Inflammatory macrophage treated with lipopolysaccharide for 4 hours (primary cell): ENCODE measurements at places on chromosomes 16 and 17.

DNA sequence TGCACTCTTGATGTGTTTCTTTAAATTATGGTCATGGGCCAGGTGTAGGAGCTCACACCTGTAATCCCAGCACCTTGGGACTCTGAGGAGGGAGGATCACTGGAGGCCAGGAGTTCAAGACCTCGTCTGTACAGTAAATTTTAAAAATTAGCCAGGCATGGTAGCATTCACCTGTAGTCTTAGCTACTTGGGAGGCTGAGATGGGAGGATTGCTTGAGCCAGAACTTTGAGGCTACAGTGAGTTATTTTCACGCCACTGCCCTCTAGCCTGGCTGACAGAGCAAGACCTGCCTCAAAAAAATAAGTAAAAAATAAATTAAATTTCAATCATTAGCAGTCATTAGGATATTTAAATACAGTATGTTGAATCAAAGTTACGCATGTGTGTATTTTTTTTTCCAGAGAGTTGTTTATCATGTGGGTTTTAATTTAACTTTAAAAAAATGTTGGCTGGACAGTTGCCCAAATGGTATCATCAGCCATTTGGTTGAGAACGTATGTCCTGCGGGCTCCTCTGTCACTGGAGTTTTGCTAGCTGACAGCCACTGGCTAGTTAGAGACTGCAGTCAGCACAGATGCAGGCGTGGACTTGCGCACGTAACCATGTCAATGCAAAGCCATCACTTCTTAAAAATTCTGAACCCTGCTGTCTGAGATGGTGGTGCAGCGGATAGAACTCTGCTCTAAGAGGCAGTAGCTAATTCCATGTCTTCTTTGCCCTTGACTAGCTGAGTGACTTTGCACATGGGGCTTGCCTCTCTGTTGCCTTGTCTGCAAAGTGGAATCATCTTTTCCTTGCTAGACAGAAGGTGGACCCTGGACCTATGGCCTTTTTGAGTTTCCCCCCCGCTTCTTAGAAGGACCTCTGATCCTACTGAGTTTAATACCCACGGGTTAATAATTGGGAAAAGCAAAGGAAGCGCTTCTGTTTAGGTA is 40.0 kb downstream of the MAPT start:
- DNase-seq = no peak

DNA sequence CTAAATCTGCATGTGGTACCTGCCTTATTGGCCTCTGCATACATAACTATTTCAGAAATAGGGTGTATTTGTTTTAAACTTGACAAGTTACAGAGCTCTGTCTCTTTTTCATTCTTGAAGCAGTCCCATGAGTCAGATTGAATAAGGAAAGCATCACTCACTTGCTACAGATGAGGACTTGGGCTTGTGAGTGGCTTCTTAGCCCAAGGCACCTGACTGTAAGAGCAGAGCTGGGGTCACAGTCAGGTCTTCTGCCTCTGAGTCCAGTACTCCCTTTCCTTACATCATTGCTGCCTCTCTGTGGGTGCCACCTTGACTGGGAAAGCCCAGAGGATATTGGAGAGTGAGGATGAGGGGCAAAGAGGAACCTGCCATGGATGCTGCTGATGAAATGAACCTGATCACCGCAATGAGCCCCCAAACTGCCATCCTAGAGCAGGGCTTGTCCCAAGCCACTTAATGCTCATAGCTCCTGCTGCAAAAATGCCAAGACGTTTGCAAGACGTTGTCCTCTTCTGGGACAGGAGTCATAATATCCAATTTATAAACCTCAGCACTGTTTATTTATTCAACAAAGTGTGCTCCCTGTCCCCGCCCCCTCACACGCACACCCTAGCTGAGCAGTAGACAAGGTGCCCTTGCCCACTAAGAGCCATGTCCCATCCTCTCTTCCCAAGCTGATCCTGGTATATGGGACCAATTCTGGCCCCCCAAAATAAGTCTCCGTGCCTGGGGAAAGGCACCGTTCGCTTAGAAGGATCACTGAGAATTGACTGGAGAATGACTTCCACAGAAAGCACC is 74.1 kb downstream of the CCDC182 start:
- DNase-seq = no peak

GRCh38 chr17:82636626-82637598 is 11.3 kb downstream of the WDR45B start:
- no peak for DNase-seq

DNA sequence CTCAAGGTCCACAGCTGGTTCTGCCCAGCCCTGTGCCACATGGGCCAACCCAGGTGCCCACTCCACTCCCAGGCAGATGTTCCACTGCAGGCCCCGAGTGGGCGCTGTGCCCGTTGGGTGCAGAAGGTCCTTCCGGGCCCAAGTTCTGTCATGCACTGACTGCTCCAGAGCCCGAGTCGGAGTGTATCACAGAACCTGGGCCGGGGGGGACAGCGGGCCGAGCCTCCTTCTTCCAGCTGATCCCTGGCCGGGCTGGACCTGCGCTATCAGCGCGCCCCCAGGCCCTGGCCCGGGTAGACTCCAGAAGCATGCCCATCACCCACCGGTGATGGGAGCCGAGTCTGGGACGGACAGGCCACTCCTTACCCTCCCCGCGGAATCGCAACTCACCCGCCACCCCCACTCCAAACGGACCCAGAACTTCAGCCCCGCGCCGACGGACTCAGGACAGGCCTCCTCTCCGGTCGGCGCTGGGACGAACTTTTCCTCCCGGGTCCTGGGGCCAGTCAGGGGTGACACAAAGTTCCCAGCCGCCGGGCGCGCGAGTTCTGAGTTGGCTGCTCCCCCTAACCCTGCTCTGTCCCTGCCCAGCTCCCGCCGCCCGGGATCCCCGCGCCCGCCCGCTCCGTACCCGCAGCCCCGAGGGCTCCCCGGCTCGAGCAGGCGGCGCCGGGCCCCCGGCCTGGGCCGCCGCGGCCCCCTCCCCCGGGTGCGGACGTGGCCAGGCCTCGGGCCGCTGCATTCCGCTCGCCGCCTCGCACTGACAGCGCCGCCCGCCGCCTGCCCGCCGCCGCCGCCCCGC is at the start of gene COPZ2:
COPZ2 (minus strand) TSS at position 762 of the 802 bp plus-strand sequence; CDS start at position 742, 20 bp downstream.
- peak; percentile 54 for DNase-seq

GRCh38 chr17:76586741-76587487 is 1.3 kb upstream of the ST6GALNAC2 start:
- DNase-seq = peak; percentile 11
